Stimulated activated CD8-positive, alpha-beta memory T cell treated with anti-CD3 and anti-CD28 coated beads, Interleukin-4, amount 100 ng/mL, for 4 hours (primary cell): ENCODE measurements at places on chromosomes 13 and 19.

DNA sequence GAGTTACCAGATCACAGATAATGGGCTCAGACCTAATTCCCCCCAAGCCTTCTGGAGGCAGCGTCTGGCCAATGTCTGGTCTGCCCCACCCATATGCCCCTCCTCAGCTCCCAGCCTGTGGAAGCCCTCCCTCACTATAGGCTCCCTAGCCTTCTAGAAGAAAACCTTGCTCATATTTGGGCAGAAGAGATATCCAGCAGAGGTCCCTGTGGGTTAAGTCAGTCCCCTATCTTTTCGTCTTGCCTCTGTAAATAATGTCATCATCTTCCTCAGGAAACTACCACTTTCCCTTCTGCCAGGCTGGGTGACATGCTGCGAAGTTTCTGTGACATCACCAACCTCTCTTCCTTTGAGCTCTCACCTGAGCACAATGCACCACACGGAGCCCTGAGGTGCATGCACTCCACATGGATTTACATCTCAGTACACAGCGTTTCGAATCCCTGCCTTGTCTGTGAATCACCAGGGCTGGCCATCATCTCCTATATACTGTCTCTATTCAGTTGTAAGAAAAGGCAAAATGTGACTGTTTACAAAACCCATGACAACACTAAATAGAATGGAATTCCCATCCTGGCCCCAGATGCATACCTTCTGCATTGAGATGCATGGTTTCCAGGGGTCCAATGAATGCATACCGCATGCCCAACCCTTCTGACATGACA, 112.8 kb downstream of the CRYL1 start:
- DNase-seq, result no peak

- DNase-seq, result no peak
Measured at GRCh38 chr19:5534787-5535586, 32.8 kb downstream of the TINCR start.

DNA sequence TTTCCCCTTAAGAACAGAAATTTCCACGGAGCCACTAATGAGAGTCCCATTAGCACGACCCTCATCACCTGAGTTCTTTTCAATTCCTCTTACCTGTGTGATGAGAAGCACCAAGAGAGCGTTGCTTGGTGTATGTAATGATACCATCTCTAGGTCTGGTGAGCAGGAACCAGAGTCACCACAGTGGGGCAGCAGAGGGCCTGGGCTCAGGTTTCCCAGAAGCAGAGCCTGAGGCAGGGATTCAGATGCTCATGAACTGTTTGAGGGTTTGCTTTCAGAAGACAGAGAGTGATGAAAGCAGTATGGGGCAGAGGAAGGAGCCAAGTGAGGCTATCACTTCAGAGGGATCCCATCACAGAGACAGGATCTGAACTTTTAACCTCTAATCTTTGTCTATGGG, 3.1 kb upstream of the PTPRH start:
- no peak for DNase-seq

DNA sequence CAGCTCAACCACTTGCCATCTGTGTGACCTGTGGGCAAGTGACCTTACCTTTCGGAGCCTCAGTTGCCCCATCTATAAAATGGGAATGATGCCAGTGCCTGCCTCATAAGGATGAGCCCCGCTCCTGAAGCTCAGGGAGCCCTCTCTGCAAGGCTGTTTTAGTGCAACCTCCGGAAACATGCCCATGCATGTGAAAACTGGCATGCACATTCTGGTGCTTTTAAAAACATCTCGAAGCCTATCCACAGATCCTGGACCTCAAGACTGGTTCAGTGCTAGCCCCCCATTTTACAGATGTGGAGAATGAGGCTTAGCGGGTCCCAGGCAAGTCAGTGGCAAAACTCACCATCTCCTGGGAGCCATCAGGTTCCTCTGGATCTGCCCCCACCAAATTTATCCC, 5.6 kb downstream of the CADM4 start:
- no peak for DNase-seq

DNA sequence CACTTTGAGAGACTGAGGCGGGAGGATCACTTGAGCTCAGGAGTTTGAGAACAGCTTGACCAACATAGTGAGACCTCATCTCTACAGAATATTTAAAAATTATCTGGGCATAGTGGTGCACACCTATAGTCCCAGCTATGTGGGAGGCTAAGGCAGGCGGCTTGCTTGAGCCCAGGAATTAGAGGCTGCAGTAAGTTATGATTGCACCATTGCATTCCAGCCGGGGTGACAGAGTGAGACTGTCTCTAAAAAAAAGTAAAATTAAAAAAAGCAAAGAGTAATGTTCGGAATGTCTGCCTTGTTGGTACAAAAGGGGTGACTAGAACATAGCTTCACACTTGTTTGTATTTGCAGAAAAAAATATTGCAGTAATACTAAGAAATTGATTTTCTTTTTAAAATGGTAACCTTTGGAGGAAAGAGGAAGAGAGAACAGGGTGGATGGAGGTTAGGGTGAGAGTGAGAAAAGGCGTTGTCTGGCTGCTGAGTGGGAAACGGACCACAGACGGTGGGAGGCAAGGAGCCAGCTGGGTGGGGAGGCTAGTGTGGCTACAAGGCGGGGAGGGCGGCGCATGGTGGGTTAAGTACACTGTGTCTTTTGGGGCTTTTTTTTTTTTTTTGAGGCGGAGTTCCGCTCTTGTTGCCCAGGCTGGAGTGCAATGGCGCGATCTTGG, 10.2 kb downstream of the PPP1R14A start:
- no peak for DNase-seq

DNA sequence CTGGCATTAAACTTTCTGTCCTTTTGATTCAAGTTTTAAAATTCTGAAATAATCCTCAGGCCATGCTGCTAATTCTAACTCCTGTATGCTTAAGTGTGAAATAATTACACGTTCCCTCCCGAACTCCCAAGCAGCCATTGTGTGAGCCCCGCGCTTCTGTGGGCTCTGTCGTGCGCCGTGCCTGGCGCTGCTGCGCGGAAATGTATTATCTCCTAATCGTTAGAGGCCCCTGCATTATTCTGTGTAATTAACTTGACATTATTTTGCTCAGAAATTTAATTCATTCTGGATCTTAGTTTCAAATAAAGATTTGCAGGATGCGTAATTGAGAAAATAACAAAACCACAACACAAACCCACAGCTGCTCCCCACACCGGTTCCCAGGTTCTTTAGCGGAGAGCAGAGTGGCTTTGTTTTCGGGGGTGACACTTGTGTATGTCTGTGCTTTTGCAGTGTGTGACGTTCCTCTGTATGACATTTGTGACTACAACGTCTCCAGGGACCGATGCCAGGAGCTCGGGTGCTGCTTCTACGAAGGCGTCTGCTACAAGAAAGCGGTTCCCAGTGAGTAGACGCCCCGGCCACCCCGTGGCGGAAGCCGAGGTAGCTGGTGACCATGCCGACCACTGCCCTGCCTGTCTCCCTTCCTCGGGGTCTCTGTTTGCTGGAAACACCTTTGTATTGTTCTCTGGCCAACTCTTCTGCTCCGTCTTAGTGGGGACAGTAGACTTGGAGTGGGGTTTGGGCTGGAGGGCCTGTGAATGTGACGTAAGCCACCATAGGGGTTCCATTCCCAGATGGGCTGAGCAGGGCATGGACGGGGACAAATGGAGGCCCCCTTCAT, 7.5 kb downstream of the TEX29 start:
- no peak for DNase-seq

GRCh38 chr13:85148009-85148408, 651.2 kb downstream of the SLITRK6 start:
- no peak for DNase-seq

DNA sequence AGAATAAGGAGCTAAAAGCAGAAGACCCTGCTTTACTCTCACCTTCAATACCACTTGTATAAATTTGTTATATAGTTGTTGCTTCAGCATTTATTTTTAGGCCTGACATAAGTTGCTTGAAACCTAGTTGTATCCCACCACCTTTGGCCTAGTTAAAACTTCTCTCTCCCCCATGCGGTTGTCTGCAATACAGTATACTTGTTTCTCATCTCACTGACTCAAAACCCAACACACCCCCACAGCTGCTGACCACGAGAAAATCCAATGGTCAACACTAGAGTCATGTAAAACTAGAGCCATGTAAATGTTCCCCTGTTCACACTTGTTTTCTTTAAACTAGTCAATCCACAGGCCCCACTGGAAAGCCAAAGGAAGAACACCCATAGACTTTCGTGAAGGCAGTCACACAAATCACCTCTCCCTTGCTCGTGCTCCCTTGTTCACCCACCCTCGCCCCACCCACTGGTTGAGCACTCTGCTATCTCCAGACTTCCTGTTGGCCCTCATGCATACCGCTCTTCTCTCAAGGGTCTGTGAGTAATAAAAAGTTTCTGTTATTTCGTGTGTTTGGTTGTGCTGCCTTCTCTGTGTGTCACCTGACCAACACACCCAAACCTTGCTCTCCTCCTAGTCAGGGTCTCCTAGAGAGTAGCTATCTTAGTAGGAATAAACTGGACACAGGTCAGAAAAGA, 12.9 kb upstream of the CCDC169 start:
- DNase-seq, result no peak

DNA sequence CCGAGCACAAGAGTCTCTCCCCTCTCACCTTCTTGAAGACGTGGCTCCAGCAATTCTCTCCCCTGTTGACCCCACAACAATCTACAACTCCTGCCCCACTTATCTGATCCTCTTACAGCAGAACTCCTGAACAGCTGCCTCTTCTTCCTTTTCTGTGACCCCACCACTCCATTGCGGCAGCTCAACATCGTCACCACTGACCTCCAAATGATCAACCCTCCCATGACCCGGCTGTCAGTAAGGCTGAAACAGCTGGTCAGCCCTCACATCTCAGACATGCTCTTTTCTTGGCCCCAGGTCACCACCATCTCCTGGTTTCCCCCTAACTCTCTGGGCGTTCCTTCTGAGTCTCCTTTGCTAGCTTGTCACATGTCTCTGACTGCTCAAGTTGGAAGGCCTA, 1.8 kb downstream of the EXOSC5 start:
- DNase-seq, result no peak

GRCh38 chr13:48478391-48478790, 54.5 kb downstream of the RCBTB2 start:
- DNase-seq, result no peak

DNA sequence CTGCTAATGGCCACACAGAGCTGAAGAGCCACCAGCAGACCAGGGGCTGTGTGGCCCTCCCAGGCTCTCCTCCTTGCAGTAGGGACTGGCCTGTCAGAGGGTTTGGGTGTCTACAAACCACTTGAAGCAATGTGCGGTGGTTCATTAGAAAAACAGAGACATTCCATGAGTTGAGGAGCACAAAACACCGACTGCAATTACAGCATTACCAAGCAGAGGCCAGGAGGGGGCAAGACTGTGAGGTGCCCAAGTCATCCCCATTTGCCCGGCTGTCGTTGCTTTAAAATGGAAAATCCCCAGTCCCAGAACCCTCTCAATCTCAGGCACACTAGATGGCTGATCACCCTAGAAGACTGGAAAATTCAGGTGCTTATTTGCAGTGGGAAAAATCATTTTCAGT, 15.0 kb downstream of the TMTC4 start:
- DNase-seq, result no peak

DNA sequence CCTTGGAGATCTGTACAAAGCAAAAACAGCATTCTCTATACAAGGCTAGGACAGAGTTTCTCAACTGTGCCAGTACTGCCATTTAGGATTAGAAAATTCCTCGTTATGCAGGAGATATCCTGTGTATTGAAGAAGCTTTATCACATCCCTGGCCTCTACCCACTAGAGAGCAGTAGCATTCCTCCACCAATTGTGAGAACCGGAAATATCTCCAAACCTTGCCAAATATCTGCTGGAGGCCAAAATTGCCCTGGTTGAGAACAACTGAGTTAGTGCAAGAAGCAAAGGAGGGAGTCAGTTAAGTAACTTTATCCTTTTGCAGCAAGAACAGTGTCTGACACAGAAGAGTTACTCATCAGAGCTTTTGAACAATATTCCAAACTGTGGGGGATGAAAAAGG, 16.2 kb upstream of the FREM2 start:
- DNase-seq, result no peak

DNA sequence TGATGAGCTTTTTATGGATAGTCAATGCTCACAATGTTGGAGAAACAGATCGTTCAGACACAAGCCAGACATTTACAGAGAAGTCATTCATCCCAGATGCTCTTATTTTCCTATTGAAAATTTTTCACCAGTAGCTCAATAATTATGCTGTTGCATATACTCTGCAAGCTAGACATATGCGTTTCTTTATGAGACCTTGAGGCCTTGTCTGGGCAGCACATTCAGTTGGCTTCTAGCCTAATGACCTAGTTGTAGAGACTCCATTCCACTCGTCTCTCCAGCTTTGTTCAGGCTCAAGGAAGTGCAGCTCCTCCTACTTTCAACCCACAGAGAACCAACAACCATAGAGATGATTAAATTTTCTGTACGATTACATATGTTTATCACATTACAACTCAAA, 237.7 kb downstream of the MZT1 start:
- DNase-seq, result no peak

DNA sequence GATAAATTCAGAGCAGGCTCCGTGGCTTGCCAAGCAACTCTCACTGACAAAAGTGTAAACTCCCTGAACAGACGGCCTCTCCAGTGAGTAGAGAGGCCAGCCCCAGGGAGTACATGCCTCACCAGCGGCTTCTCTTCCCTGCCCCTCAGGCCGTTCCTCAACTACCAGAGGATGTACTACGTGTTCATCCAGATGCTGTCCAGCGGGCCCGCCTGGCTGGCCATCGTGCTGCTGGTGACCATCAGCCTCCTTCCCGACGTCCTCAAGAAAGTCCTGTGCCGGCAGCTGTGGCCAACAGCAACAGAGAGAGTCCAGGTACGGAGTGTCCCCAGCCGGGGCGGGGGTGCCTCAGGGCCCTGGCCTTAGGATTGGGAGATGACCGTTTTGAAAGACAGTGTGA, 93.4 kb upstream of the MCF2L start:
- DNase-seq, result no peak

DNA sequence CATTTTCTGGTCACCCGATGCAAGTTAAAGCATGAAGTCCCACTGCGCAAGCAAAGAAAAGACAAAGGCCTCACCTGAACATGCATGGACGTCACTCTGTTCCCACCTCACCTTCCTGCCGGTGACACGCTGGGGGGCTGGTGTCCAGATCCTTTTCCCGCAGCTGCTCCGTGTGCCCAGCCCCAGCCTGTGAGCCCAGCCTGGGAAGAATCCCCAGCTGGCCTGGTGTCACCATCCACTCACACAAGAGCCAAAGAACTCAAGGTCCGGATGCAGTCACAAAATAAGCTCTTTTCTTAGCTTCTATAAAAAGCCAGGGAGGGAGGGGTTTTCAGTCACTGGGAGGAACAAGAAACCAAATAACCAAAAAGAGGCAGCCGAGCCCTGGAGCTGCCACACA, 249.9 kb downstream of the COL4A1 start:
- no peak for DNase-seq

GRCh38 chr19:1432507-1432887, 5.7 kb upstream of the RPS15 start:
- DNase-seq, result no peak

DNA sequence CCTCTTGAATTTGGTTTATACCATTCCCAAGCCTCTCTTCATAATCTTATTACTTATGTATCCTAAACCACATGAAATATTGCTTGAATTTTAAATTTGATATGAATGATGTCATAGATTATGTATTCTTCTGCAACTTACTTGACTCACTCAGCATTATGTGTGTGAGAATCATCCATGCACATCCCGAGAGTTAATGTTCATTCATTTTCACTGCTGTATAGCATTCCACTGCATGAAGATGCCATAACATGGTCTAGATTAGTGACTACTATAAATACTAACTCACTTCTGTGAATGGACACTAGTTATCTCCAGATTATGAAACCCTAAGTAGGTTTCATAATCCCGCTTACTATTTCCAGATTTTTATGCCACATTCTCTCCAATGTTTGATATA, 25.0 kb upstream of the RAP2A start:
- DNase-seq, result no peak

GRCh38 chr13:27280009-27280656, 9.5 kb downstream of the RASL11A start:
- no peak for DNase-seq
